Lung microvascular endothelial cell (primary cell): ENCODE measurements at places on chromosomes 3 and 15. TPM values are rescaled to one million over a fixed set of nuclear protein-coding genes. Genes with fewer than 3 reads are reported as not detected.

The RTP1 gene
- not detected in 2 replicates for total RNA-seq

The MINDY4B gene
- total RNA-seq = not detected in 2 replicates

The FBXO40 gene
- total RNA-seq = under 0.01 TPM in 1 of 2 replicates, not detected in the other

The NPHP3 gene
- 10.2 and 17.9 TPM in 2 replicates for total RNA-seq

The RHOV gene
- not detected in 2 replicates for total RNA-seq

The ACAN gene
- total RNA-seq = not detected in 2 replicates

The ILDR1 gene
- total RNA-seq = not detected in 2 replicates
